ENCODE measurements at places on chromosomes 5 and 9. TPM values are rescaled to one million over a fixed set of nuclear protein-coding genes. Genes with fewer than 3 reads are reported as not detected.

The HTR1A gene
- 0.46 TPM for total RNA-seq

The GABRA6 gene
- total RNA-seq: not detected

DNA sequence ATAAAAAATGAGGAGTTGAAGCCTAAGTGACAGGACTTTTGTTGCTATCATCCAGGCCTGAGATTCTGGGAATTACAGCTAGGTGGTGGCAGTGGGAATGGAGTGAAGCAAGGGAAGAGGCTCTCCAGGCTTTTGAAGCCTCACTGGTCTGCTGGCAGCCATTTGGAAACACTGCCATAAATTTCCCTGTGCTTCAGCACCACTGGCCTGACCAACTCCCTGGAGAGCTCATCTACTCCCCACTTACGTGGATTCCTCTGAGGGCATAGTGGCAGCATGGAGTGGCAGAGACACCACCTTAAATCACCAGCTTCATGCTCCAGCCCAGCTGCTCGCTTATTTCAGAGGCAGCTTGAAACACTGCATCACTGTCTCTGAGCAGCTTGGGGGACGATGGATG is 518.2 kb downstream of the TLR4 start:
- peak; percentile 10 for DNase-seq

DNA sequence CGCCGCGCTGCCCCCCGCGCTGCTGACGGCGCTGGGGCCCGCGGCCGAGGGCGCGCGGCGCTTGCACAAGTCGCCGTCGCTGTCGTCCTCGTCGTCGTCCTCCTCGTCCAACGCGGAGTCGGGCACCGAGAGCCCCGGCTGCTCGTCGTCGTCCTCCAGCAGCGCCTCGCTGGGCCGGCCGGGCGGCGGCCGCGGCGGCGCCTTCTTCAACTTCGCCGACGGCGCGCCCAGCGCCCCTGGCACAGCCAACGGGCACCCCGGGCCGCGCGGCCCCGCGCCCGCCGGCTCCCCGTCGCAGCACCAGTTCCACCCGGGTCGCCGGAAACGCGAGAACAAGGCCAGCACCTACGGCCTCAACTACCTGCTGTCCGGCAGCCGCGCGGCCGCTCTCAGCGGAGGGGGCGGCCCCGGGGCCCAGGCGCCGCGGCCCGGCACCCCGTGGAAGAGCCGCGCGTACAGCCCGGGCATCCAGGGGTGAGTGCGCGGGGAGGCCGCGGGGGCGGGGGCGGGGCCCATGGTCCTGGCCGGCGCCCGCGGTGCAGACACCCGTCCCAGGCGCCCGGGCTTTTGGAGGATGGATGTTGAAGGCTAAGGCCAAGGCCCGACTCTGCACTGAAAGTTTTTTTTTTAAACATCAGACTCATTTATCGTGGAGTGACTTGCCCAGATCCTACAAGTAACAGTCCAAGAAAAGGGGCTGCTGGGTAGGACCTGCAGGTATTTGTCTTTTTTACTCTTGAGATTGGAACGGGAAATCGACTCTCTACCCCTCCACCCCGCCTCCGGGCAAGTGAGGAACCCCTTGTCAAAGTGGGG is 1.2 kb downstream of the TENT4A start:
- DNase-seq: no peak

DNA sequence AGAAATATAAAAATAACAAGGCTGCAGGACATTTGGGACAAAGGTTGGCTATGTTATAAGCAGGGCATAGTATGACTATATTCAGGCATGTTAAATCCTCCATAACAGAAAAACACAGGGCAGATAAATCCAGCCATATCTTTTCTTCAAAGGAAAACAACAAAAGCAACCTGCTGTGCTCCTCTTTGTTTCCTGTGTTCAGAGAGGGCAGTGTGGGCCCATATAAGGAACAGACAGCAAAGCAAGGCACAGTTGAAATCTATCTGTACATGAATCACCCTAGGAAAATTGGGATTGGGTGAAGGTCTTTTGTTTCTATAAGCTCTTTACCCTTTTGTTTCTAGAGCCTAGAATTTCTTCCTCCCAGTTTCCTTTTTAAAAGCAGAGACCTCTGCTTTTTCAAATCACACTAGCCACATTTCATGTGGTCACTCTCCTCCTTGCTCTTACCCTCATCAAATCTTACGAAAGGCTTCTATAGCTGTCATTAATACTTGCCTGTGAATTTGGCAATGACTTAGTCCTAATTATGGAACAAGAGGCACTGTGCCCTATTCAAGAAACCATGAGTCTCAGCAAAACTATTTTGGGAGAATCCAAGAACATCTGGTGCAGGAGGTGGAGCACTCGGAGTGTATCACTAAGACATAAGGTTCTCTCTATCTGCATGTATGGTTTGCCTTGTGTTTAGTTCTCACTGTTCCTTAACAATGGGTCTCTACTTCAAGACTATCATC is 1.8 kb downstream of the GZMA start:
- no peak for DNase-seq

DNA sequence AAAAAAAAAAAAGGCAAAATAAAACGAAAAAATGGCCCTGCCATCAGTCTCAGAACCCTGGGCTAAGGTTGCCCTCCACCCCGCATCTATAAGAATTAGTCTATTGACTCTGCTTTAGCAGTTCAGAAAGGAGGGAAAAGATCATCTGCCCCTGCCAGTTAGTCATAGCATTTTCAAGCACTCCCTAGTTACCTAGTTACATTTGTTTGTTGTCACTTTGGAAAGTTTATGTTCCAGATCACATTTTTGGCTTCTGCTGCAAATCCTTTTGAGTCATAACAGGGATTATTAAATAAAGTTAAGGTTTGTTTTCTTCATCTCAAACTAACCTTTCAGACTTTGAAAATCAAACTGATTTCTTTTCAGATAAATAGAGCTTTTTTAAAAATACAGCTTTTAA is 52.1 kb downstream of the AQP7 start:
- DNase-seq: no peak

DNA sequence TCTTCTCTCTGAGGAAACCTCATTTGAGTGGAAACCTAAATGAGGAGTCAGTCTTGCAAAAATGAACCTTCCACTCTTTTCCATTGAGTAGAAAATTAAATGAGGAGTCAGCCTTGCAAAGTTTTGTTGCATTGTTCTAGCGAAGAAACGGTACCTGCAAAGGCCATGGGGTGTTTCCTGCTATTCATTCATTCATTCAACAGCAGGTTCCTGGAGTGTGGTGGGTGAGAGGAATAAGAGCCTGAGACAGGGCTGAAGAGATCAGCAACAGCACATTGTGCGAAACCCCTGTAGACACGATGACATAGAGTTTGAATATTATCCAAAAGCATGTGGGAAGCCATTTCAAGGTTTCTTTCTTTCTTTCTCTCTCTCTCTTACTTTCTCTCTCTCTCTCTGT is 14.6 kb upstream of the SETX start:
- no peak for DNase-seq

DNA sequence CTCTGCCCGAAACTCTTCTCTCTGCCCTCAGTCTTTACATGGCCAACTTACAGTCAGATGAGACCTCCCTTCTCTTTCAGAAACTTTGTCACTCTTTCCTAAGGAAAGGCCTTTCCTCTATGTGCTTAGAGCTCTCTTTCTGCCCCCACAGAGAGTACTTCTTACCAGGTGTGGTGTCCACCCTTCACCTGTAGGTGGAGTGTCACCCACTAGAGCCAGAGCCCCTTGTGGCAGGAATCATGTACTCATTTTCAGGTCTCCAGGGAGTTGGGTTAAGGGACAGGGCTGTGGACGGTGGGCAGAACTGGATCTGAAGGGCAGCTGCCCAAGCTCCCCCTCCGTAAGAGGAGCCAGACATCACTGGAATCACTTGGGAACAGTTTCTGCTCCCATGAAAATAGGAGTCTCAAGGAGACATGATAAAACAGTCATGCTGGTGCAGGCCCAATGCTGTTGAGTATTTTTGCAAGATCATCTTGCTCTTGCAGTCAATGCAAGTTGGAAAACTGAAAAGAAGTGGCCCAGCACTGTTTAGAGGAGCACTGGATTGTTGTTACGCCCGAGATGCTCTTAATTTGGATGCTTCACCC is 436.7 kb downstream of the ZSWIM6 start:
- peak; percentile 79 for DNase-seq

DNA sequence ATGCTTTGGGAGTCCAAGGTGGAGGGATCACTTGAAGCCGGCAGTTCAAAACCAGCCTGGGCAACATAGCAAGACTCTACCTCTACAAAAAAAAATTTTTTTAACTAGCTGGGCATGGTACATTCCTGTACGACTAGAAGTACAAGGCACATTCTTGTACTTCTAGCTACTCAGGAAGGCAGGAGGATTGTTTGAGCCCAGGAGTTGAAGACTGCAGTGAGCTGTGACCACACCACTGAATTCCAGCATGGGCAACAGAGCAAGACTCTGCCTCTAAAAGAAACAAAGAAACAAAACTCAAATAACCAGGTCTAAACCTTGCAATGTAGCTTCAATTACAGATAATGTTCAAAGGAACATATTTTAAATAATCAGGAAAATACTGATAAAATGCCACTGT is 56.2 kb downstream of the SSBP2 start:
- no peak for DNase-seq

DNA sequence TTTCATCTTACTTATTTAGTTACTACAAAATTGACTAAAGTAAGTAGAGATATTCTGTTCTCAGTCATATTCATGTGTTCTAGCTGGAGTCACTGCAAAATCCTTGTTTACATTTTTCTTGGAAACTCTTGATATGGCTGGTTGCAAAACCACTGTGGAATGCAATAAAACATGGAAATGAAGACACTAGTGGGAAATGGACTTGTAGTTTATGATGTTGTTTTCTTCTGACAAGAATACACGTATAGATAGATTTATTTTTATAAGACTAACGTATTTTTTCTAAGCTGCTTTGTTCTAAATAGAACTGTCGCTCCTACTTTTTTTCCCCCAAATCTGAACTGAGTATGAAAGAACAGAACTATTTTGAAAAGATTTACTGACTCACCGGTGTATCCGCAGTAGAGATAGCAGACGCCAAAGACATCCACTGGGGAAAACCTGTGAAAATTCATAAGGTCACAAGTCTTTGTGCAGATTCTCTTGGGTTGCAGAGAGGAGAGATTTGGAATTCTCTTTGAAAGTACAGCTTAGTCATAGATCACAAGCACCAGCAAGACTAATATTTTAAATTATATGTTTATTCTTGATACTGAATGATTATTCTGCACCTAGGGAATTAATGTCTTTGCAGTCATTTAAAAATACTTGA is 119.6 kb upstream of the TAF11L2 start:
- DNase-seq: no peak

GRCh38 chr9:14395317-14396082 is 81.6 kb upstream of the NFIB start:
- DNase-seq: no peak

GRCh38 chr5:169201597-169201996 is 99.3 kb downstream of the SLIT3 start:
- DNase-seq: no peak

DNA sequence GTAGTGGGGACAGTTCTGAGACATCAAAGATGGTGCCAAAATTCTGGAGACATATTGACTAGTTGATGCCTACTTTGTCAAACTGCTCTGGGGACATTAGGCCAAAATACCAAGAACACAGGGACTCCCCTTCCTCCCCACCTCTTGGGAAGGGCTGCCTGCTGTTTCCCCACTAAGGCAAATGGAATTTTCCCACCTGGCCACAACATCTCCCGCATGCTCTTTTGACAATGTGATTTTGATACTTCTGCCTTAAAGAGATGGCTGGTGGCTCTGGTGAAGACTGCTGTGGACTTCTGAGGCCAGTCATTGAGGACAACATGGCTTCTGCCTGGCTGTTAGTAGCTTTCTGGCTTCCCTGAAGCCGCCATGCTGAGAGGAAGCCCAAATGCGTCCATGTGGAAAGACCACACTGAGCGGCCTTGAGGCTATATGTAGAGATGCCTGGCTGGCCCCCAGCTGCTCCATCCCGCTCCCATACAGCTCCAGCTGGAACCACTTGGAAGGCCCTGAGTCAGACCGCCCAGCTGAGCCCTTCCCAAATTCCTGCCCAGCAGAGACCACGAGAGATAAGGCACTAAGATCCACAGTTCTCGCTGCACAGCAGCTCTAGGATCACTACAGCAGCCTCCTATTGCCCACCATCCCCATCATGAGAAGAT is 226.7 kb downstream of the SYK start:
- no peak for DNase-seq

- no peak for DNase-seq
Measured at GRCh38 chr5:159459132-159459627, 128.9 kb upstream of the IL12B start.
